ENCODE measurements at places on chromosomes 1 and 21.

DNA sequence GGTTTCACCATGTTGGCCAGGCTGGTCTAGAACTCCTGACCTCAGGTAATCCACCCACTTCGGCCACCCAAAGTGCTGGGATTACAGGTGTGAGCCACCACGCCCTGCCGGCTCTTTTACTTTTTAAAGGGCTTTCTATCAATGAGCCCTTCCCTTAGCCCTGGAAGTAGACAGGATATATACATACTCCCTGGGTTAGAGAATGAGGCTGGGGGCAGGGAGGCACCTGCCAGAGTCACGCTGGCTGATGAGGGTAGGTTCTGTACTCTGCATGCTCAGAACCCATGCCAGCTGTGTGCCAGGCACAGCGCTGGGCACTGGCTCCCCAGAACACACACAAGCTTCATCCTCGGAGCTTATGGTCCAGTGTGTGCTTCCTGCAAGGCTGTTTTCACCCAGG lies 113.6 kb upstream of the IPO9 start:
- DNase-seq: no peak

DNA sequence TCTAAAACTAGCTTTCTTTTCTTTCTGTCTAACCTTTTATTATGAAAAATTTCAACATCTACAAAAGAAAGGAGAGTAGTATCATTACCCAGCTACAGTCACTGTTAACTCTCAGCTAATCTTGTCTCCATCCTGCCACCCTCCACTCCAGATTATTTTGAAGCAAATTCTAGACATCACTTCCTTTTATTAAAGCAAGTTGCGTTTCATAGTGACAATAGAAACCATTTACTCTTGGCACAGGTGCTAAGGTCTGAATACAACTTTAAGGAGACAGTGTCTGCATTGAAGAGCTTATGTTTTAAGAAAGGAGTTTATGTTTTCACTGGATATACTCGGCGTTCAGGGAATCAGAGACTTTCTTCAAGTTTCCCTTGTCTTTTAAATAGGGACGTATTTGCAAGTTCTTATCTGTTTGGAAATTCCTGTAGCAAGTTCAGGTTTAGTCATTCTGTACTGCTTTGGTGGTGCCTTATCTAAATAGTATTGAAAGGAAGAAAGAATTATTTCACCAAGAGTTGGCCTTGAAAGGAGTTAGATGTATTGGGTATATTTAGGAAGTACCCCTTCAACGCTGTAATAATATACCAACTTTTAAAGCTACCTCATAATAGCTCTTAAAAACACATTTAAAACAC lies 42.7 kb downstream of the ITSN1 start:
- DNase-seq: no peak

DNA sequence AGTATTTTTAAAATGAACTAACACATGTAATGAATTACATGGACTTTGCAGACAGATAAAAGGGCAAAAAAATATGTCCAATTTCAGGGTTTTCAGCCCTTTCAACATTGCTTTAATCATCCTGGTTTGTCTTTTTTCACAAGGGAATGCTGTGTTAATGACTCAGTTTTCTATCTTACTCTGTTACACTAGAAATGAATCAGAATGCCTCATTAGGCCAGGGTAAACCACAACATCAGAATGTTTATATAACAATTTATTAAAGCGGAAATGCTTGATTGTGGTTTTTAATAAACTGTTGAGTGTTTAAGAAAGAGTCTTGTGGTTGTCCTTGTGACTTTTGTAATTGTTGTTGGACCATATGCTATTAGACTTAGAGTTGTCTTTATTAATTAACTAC lies 13.5 kb downstream of the GORAB start:
- no peak for DNase-seq

GRCh38 chr1:147878022-147878421 lies 24.6 kb upstream of the GJA8 start:
- DNase-seq: no peak

DNA sequence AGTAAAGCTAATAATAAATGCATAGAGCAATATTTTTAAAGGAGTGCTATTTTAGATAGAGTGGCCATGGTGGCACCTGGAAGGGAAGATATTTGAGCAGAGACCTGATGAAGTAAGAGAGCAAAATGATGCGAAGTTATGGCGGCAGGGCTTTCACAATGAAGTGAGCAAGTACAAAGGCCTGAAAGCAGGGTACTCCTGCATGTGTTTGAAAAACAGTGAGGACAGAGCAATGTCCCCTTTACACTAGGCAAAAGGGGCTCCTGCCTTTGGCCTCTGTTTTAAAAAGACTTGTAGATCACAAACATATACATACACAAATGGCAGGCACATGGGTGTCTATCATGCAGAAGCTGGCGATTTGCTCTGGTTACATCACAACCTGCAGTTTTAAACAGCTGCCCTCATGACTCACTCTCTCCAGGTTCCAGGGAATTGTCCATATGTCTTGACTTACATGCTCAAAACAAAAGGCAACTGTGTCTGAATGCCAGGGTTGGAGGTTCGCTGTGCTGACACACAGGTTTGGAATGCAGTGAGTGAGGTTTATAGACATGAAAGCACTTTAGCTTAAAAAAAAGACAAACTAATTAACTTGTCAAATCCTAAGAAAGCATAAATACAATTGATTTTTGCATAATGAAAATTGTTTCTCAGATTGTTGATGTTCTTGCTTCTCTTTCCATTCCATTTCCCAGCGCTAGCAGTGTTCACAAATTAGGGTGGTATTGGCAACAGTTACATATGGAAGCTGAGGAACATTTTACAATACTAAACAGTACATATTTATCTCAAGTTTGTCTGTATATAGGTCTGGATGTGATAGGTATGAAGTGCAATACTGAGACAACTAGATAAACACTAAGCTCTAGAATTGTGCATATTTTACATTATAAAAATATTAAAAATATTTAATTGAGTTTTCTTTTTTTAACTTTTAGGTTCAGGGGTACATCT lies 313.9 kb downstream of the BARHL2 start:
- DNase-seq: no peak

DNA sequence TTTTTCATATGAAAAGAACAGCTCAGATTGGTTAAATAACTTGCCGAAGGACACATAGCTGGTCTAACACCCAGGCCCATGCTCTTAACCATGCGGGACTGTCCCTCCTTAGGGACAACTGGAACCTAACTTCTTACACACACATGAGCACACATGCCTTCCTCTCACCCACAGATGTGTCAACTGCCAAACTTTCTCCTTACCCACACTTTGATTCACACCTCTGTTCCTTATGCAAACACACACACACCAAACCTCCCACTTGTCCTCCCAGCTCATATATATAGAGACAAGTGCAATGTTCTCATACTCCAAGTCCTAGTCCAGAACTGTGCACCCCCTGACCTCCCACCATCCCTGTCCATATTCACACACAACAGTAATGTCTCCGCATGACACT lies 4.3 kb downstream of the RAB25 start:
- no peak for DNase-seq

DNA sequence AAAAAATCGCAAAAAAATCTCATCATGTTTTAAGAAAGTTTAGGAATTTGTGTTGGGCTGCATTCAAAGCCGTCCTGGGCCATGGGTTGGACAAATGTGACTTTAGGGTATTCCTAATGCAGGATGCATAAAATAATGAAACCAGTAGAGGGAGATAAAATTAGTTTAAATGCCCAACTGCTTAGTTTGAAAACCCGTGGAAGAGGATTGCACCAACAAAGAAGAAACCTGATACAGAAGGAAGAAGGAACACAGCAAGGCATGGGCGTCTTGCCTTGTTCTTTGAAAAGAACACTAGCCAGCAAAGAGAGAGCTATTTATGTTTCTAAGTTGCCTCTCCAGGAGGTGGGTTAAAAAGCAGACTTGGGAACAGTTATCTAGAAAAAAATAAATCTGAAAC lies 37.9 kb downstream of the WDR3 start:
- no peak for DNase-seq

- DNase-seq: no peak
These were observed 1042.2 kb upstream of the ADGRL4 start for GRCh38 chr1:80048716-80049115.

- DNase-seq: no peak
These were observed 110.7 kb downstream of the VPS13D start for GRCh38 chr1:12340544-12340930.

All from upper lobe of right lung (tissue), 1 donor.